ENCODE measurements at places on chromosomes 6 and 20.

DNA sequence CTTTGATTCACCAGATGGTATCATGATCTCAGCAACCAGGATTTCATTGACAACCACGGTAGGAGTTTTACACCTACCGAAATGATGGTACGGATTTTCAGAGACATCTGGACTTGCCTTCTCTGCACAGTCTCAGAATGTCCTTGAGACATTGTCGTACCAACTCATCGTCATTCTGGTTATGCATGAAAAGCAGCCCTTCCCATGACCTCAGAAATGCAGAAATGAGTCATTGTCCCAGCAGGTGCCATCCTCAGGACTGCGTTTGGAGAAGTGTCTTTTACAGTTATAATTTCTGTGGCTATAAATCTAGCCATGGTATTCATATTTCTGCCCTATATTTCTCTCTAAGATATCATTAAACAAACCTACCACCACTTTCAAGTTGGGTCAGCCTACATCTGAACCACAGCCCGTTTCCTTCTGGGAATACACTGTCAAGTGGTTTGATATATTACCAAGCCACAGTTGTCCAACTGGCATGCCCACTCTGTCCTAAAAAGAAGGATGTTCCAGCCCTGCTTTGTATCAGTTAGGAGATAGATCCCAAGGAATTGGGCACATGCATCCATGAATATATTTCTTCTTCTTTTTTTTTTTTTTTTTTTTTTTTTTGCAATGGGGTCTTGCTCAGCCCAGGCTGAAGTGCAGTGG, 7.5 kb upstream of the BFSP1 start:
- no peak for DNase-seq

- no peak for DNase-seq
Measured at GRCh38 chr20:57601211-57601570, 19.0 kb downstream of the ZBP1 start.

DNA sequence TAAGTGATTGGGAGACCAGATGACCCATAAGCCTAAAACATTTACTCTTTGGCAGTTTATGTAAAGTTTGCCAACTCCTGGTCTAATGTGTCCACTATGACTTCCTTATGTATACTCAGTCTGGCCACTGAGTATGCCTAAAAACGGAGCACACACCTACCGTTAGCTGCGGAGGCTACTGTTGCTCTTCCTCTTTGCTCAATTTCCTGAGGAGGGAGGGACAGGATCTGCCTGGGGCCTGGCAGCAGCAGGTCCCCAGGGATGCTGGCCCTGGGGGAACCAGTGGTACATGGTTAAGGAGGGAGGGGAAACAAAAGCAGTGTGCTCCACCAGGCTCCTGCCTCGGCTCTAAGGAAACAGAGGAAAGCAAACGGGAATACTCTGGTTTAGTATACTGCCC, 113.5 kb downstream of the CDYL start:
- DNase-seq = no peak

- DNase-seq = no peak
Measured at GRCh38 chr20:15916623-15917022, 656.6 kb downstream of the KIF16B start.

DNA sequence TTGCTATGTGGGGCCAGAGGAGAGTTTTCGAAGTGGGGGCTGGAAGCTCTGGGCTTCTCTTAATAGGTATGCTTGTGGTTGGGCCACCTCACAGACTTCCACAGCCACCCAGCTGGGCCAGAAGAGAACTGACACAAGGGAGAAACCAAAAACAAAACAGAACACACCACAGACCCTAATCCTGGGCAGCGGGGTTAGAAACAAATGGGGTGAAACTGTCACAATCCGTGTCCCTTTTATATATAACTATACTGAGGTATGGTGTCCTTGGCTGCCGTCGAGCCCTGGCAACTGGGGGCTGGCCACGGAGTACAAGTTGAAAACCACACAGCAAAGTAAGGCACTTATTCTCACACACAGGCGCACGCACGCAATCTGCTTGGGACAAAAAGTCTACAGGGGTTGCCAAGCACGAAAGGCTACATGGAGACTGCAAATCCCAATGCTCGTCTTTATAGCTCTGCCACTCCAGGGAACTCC, 78.3 kb downstream of the TRAM2 start:
- no peak for DNase-seq

DNA sequence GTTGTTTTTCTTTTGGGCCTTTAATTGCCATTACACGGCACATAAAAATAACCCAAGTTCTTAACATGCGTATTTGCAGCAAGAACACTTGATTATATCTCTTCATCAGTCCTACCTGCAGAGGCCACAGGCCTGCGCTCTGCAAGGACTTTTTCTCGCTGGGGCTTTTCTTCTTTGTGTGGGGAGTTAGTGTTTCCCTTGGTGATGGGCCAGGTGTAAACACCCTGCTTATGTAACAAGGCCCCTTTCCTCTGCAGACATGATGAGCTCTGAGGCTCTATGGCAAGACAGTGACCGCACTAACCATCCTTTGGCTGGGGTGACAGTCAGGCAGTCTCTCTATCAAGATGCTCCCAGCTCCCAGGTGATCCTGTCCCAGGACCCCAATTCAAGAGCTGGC, 97.8 kb upstream of the PCSK2 start:
- no peak for DNase-seq

- no peak for DNase-seq
Measured at GRCh38 chr6:145367149-145367548, 368.2 kb downstream of the EPM2A start.

GRCh38 chr6:75204959-75205775, 686 bp downstream of the COL12A1 start:
- DNase-seq = no peak

- DNase-seq = peak; percentile 70
Measured at GRCh38 chr6:1396952-1397868, 7.8 kb downstream of the FOXF2 start.

GRCh38 chr6:2546901-2547300, 203.8 kb downstream of the MYLK4 start:
- no peak for DNase-seq

GRCh38 chr6:126173265-126173664, 166.7 kb upstream of the CENPW start:
- no peak for DNase-seq

GRCh38 chr6:153449279-153449678, 318.2 kb upstream of the RGS17 start:
- no peak for DNase-seq

GRCh38 chr6:39884696-39885095, 49.6 kb downstream of the MOCS1 start:
- no peak for DNase-seq

DNA sequence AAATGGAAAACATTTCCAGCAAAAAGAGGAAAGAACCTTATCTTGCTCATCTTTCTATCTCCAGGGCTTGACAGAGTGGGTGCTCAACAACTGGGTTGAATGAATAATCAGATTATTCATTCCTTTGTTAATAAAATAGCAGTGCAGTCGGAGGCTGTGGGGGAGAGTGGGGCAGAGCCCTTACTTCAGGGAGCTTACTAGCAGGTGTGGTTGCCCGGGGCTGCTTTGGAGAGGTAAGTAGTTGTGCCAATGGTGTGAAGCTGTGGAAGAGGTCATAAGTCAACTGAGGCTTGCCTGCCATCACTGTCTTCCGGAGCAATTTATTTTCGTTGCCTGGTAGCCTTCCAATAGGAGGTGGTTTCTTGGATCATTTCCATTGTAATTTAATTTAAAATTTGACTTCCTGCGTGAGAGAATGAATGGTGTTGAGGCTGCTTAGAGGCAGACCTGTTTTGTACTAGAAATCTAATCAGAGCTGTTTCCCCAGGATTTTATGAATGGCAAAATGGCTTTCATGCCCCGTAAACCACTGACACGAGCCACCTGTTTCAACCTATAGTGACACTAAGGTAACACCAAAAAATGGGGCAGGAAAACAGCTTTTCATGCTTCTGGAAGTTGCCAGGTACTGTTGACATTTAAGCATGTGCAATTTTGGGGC, 51.4 kb downstream of the ZDHHC14 start:
- DNase-seq = no peak

GRCh38 chr6:2547355-2547754, 203.4 kb downstream of the MYLK4 start:
- DNase-seq = no peak

GRCh38 chr6:42401613-42401951, 50.1 kb downstream of the TRERF1 start:
- DNase-seq = no peak

DNA sequence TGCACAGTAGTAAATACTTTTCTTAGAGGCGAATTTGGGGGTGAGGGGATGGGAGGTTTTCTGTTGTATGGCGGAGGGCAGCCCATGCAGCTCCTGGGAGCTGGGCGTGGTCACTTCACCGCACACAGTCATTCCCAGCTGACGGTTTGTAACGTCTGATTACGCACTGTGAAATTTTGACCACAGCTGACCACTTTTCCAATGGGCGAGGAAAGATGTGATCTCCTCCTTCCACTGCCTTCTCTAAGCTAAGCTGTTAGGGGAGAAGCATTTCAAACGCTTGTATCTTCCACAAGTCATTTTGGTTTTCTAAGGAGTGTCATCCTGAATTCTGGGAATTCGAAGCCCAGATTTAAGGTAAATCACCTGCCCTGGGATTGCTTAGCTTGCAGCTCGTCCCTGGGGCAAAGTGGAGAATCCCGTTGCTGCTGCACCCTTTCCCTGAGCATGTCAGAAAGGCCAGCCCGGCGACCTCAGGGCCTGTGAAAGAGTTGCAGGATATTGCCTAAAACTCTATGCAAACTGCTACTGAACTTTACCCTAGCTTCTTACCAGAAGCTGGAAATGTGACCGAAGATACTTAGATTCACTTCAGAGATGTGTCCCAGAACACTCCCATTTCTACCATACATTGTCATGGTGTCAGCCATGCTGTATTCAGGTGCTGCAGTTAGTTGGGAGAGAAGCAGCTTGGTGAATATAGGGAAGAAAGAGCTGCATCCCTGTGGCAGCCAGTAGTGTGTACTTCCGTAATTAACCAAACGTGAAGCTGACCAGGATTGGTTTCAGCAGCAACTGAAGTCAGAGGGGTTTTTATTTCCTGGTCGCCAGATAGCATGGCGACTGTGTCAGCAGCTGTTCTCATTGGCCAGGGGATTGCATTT, 58.9 kb downstream of the RREB1 start:
- no peak for DNase-seq

- DNase-seq = no peak
Measured at GRCh38 chr6:12170351-12171092, 119.6 kb upstream of the EDN1 start.

GRCh38 chr20:19971116-19971515, 46.0 kb upstream of the NAA20 start:
- DNase-seq = no peak

DNA sequence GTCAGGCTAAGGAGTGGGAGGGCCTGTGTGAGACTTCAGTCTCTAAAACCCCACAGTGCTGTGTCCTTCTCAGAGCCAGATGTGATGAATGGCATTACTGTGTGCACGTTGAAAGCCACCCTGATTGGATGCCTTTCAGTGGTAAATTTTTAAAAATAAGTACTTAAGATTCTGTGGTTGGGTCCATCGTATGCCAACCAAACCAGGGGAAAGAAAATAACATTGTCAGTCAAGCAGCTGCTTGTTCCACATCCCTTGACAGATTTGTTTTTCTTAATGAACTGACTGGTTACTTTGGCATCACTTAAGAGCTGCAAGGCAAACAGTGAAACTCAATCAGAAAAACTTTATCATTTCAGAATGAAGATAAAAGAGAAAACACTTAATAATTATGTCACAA, 334.0 kb upstream of the NT5E start:
- DNase-seq = no peak

DNA sequence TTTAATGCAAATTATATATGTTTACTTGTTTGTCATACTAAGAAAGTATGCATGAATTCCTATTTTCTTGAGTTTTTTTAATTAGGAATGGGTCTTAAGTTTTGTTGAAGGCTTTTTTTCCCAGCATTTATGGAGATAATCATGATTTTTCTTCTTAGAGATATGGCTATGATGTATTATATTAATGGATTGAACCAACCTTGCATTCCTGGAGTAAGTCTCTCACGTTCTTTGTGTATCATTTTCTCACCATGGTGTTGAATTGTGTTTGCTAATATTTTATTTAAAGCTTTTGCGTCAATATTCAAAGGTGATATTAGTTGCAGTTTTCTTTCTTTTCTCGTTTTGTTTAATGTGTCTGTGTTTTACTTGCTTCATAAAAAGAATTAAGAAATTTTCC, 48.4 kb upstream of the SLC35D3 start:
- DNase-seq = no peak

DNA sequence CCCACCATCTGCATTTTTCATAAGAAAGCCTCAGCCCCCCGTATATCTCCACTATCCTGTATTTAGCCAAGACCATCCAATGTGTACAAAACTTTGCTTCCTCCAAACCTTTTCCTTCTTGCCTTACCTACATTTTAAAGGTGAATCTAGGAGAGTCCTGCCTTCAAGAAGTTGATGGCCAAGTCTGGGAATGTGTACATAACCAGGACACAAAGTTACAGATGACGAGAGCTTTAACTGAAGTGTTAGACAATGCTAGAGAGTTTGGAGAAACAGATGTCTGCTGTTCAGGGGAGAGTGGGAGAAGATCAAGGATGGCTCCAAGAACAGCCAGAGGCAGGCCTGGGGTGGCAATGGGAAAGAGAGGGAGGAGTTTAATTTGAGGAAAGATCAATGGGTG, 2.3 kb upstream of the UQCC2 start:
- no peak for DNase-seq

DNA sequence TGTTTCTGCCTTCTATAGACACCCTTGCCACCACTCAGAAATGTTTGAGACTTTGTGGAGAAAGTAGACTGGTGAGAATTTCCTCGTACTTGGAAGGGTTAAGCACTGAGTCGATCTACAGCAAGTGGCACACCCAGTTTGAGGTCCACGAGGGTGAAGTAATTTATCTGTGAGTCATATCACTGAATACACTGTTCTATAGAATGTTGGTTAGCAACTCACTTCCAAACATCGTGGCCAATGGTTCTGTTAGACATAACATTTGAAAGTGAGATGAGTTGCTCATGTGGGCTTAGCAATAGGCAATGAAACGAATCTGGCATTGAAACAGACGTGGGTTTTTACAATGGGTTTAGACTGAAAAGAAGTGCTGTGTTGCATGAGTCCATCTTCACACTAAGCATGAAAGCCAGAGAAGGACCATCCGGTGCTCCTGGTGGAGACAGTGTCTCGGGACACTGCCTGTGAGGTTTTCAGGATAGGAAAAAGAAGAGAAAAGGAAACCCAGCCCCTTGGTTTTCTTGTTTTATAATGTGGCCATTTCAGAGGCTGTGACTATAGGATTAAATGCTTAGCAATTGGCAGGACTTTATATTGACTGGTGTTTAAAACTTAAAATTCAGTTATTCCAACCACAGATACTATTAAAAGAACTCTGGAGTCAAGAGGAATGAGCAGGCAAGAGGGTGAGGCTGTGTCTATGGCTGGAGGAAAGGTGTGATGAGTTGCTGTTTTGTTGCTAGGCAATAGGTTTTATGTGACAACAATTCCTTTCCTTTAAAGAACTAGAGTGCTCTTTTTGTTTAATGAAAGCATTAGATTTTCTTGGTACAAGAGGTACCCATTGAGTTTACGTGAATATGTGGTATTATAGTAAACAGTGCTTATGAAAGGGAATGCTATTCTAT, 31.0 kb upstream of the EZR start:
- peak; percentile 51 for DNase-seq

Measured in activated CD8-positive, alpha-beta memory T cell treated with anti-CD3 and anti-CD28 coated beads, Interleukin-2, amount 50 U/mL, for 4 hours (primary cell).